Stimulated activated CD8-positive, alpha-beta memory T cell treated with anti-CD3 and anti-CD28 coated beads, Interleukin-4, amount 100 ng/mL, for 4 hours (primary cell): ENCODE measurements at places on chromosomes 5 and 9.
A peak's percentile ranks its signal among the peaks of the same experiment; 100 is the strongest.

DNA sequence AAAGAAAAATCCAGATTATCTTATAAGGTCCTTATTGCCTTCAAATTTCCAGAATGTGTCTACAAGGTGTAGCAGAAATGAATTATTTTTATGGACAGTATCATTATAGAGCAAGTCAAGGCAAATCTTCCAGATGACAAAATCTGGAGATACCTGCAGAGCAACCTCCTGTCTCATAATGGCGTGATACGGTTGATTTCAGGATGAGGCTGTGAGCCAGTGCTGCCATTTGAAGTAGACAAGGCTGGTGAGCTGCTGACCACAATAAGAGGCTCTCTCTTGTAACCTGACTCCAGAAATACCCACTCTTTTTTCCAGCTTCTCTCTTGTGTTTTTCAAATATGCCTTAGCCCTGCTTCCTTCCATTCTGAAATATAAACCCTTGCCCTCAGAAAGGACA is 108.2 kb downstream of the HTR1A start:
- no peak for DNase-seq

- DNase-seq = no peak
Observed at GRCh38 chr9:124676159-124676551, 95.0 kb downstream of the NR6A1 start.

- DNase-seq = no peak
Observed at GRCh38 chr9:74642376-74642775, 145.2 kb downstream of the RORB start.

GRCh38 chr9:78035383-78035993 is 3.9 kb upstream of the GNAQ start:
- DNase-seq = peak; percentile 15

- DNase-seq = no peak
Observed at GRCh38 chr5:106985174-106985573, 685.6 kb downstream of the EFNA5 start.

DNA sequence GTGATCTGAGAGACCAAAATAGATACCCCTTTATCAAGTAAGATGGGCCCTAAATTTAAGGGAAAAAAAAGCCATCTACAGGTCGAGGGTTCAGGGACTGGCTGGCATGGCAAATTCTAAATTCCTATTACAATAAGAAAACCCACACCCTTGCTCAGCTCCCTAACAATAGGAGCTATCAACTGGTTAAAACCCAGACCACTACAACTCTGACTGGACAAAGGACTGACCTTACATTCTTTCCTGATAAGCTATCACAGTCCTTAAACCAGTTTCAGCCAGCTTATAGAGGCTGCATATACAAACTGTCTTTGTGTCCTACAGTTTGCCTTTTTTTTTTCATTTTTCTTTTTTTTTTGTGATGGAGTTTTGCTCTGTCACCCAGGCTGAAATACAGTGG is 803.6 kb downstream of the NR2F1-AS1 start:
- no peak for DNase-seq

DNA sequence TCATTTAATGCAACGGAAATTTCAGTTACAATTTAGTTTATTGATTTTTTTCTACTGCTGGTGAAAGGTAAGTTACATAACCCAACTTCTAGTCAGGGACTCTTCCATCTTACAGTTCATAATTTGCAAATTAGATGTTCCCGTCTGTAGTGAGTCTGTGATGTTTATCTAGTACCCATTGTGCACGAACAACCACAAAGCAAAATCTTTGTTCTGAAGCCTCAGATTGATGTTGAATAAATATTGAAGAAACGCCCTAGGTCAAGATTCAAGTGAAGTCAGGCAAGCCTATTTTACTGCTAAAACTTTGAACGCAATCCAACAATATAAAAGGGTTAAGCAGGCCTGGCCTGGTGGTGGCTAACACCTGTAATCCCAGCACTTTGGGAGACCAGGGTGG is 43.1 kb downstream of the BASP1 start:
- no peak for DNase-seq

DNA sequence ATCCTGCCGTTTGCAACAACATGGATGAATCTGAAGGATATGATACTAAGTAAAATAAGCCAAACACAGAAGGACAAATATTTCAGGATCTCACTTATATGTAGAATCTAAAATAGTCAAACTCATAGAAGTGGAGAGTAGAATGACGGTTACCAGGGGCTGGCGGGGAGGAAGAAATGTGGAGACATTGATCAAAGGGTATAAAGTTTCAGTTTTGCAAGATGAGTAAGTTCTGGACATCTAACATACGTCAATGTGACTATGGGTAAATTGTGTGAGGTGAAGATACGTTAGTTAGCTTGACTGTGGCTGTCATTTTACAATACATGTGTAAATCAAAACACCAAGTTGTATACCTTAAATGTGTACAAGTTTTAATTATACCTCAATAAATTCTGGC is 200.3 kb downstream of the SNX18 start:
- no peak for DNase-seq

GRCh38 chr5:121693864-121694263 is 157.8 kb upstream of the FTMT start:
- DNase-seq = no peak

GRCh38 chr5:59420596-59420995 is 472.9 kb downstream of the PDE4D start:
- no peak for DNase-seq

DNA sequence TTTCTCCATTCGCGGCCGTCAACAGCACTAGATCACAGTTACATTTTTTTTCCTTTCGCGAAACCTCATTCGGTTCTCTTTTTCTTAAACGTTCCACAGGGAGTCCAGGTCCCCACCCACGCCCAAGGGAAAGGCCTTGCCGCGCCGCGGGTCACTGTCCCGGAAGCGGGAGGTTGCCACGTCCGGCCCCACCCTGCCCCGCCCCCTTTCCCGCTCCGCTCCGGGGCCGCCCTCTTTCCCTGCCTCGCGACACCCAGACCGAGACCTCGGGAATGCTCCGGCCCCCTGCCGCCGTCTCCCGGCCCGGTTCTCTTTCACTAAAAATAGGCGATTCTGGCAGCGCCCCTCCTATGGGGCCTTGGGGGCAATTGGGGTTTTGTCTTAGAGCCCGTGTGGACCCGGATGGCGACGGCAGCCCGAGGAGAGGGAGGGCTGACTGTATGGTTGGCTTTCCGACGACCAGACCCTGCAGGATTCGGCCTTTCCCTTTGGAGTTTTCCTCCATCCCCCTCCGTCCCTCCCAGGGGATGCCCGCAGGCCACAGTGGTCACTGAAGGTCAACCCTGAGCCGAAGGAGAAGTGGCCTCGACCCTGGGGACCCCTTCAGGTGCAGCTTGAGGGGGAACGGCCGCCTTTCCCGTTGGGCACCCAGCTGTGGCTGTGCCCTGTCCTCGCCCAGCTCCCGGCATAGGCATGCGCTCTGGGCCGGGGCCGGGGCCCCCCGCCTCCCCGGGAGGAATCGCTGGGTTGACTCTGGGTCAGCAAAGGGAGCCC is 2.8 kb upstream of the RACK1 start:
- peak; percentile 36 for DNase-seq

DNA sequence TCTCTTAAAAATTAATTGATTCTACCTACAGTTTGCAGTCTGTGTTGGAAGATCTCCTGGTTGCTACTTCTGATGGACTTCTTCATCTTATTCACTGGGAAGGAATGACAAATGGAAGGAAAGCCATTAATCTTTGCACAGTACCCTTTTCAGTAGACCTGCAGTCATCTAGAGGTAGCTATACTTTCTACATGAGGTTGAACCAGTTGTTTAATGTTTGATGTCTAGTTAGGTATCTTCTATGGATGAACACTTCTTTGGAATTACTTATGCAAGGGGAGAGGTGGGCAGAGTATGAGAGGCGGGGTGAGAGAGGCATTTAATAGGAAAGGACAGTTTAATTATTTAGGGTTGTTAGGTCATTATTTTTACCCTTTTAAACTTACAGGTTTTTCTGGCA is 91.2 kb downstream of the RIC1 start:
- DNase-seq = no peak

- no peak for DNase-seq
Observed at GRCh38 chr5:61332358-61332749, 296 bp downstream of the ZSWIM6 start.

- DNase-seq = no peak
Observed at GRCh38 chr9:88291856-88292255, 96.4 kb upstream of the SPIN1 start.

DNA sequence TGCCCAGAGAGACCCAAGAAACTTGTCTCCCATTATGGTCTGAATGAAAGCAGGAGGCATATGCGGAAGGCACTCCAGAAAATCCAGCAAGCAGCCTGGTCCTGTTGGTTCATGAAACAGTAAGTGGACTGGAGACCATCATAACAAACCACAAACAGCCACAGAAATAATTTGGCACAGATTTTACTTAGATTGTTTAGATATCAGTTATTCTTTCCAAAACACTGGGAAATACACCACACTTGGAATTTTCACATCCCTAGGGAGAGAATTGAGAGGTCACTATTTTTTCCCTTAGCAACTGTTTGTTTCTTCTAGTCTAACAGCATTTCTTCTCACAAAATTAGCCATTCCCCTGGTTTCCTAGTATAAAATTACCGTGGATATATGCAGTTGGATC is 300.8 kb downstream of the OSTF1 start:
- no peak for DNase-seq

DNA sequence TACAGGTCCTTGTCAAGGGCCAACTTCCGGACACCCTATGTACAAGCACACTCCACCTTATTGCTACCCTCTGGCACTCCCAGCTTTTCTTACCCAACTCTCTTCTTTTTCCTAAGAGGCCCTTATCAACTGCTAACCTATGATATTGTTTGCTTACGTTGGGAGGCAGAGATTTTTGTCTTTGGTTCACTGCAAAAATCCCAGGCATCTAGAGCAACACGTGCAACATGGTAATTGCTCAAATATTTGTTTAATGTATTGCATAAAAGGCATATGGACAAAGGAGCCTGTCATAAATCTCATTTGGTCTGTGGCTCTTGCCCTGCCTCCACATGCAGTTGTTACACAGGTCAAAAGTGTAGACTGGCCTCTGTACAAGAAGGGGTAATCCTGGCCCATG is 35.8 kb upstream of the ATP10B start:
- DNase-seq = no peak

- DNase-seq = no peak
Observed at GRCh38 chr9:31359071-31359470, 1025.4 kb upstream of the ACO1 start.

DNA sequence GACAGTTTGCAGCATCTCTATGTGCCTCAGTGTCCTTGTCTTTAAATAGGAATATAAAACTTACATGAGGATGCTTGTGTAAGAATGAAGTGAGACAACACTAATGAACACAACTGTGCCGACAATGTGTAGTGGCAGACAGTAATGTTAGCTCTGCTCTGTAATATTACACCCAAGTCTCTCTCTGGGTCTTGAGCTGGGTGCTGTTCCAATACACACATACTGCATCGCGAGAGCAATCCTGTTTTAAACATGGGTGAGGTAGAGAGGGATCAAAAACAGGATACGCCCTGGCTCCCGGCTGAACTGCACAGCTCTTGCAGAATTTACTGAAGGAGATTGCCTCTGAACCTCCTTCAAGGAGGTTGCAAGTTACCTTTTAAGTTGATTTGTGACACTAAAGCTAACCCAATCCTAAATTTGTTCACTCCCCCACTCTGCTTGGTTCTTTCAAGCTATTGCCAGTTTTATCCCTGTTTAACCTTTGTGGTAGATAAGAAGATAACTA is 155.2 kb upstream of the ISL1 start:
- DNase-seq = no peak

DNA sequence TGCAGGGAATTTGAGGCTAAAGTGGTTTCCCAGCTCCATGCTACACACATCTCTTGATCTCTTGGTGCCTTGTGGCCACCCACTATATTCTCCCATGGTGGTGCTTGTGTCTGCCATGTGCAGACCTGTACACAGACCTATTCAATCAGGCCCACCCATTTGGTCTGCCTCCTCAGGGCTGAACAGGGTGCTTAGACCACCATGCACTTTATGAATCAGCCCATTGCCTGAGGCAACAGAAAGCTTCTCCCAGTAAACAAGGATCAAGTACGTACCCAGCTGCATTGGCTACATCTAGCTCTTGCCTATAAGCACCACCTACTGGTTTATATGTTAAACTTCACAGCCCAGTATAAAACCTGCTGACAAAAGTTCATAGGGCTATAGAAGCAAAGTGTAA is 664.3 kb upstream of the EDIL3 start:
- no peak for DNase-seq

DNA sequence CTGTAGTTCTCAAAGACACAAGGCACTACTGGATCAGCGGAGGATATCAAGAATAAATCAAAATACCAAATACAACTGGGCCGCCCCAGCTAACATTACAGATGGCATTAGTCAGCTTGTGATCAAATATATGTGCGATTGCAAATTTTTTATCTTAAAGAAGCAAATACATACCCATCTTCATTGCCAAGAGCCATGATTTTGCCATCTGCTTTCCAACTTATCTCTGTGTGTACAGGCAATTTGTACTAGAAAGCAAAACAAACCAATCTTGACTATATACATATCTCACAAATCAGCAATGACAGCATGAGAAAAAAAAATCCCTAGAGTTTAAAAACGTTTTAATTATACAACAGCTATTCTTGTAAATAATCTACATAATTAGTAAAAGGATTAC is 20.3 kb downstream of the GEMIN5 start:
- no peak for DNase-seq

GRCh38 chr9:129939431-129939830 is 103.6 kb downstream of the FNBP1 start:
- DNase-seq = no peak

- DNase-seq = no peak
Observed at GRCh38 chr5:75057561-75057960, 5.2 kb upstream of the GCNT4 start.

DNA sequence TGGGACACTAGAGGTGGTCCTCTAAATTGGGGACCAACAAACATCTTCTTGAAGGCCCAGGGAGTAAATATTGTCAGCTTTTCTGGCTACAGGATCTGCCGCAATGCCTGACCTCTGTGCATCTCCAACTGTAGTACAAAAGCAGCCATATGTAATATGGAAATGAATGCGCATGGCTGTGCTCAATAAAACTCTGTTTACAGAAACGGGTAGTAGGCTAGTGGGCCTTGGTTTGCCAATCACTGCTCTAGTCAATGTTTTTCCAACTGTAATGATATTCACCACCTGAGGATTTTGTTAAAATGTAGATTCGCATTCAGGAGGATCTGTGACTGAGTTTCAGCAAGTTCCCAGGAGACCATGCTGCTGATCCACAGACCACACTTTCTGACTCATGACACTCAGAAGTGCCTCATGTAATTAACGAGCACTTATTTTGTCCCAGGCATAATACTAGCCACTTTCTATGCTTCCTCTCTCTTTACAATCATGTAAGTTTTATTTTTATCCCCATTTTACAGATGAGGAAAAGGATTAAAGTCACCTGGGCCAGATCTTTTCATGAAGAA is 96.9 kb downstream of the MED27 start:
- DNase-seq = no peak

GRCh38 chr5:139746691-139747582 is 48.7 kb upstream of the PSD2 start:
- peak; percentile 88 for DNase-seq

GRCh38 chr9:16371306-16371705 is 499.2 kb downstream of the BNC2 start:
- DNase-seq = no peak

DNA sequence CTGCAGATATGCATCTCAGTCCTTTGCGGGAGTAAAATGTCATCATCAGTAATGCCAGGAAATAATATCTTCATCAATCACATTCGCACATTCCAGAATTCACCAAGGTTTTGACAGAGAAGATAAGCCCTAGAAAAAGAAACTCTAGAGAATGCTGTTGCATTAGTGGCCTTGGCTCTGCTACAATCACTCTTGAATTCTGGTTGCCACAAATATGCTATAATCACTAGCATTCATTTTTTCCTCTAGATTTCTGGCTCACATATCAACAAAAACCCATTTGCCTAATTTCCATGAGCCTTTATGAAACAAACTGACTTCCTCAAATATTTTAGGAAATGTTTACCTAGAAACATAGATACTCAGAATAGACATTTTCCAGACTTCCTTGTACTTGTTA is 653.4 kb downstream of the ANXA1 start:
- DNase-seq = no peak
